ENCODE measurements at places on chromosomes 5 and 9.

GRCh38 chr5:59296317-59297264 is 596.9 kb downstream of the PDE4D start:
- DNase-seq = no peak

DNA sequence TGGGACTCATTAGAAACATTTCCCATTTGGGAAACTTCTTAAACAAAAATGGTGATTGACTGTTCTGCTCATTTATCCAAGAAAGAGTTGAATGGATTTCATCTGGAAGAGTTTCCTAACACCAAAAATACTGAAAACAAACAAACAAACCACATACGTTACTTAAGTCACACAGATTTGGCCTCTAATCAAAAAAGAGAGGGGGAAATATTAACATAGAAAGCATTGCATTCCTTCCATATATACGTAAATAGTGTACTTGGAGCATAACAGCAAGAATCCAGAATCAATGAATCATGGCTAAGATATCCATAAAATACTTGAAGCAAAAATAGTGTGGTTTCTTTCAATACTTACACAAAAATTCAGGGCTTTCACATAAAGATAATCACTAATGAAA is 189.8 kb upstream of the MAP3K1 start:
- no peak for DNase-seq

- no peak for DNase-seq
Measured at GRCh38 chr5:91469517-91470165, 86.5 kb upstream of the ARRDC3 start.

DNA sequence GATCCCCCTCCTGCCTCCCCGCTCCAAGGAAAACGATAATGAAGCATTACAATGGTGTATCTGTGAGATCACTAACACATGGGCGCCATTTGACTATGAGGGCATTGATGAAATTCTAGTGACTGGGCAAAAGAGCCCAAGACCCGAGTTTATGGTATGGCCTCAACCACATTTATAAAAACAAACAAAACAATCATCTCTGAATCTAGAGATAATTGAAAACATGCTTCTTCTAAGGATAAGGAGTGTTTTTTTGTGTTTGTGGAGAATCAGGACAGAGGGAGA is 100.9 kb upstream of the SEMA6A start:
- DNase-seq = no peak

- no peak for DNase-seq
Measured at GRCh38 chr9:129719135-129719534, 33.7 kb downstream of the PTGES start.

DNA sequence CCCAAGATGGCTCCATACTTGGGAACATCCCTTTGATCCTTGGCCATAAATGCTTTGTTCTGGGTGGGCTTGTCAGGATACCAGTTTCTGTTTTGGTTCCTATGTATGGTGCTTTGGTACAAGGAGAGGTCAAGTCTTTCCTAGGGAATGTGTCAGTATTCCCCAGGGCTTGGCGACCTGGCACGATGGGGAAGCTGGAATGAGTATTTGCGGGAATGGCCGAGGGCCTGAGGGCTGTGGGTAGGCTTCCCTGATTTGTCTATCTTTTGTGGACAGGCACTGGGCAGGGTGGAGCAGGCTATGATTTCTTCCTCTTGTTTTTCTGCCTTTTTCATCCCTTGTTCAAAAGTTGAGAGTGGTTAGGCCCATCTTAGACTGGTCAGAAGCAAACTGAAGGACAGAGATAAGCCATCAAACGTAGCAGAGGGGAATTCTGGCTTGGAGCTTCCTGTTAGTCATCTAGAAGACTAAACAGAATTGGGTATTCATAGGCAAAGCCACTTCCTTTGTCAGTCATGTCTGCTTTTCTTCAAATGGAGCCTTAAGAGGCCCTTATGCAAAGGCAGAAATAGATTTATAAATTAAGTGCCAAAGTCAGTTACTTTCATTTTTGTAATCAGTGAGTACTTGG is 13.7 kb downstream of the DOCK2 start:
- no peak for DNase-seq

DNA sequence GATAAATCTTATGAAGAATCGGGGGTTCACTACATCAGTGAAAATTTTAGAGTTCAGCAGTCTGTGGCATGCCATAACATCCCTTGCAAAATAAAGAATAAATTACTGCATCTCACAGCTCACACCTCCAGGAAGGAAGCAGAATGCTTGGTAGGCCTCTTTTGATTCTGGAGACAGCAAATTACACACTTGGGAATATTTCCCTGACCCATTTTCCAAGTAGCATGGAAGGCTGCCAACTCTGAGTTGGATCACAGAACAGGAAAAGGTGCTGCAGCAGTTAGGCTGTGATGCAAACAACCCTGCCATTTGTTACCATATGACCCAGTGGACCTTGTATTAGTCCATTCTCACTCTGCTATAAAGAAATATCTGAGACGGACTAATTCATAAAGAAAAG is 293.5 kb downstream of the ASTN2 start:
- no peak for DNase-seq

DNA sequence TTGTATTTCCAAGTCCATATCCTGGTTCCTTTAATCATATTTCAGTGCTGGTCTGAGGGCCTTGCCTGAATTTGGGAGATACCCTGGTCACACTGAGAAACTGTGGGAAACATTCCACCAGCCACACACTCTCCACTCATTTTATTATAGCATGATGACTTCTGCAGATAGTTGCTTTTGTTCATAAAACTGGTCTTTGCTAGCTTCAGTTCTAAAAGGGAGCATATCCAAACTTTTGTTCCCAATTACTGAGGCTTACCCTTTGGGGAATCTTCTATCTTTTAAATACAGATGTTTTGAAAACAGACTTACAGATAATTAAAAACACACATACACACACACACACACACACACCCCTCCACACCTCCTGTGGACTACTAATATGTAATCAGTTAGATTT is 21.0 kb downstream of the DMGDH start:
- DNase-seq = no peak

DNA sequence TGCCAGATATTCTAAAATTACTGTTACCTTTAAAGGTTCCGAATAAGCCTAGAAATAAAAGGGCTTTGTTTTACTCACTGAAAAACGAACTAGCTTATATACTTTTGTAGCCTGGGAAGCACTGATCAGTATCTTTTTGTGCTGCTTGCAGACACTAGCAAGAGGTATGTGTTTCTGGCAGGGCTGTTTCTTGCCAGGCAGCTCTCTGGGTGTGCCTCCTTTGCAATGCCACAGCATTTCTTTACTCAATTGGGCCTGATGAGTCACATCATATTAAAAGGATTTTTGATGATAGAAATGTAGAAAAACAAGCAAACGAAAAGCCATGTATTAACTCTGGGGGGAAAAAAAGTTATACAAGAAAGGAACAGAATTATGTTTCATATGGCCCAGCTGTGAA is 35.6 kb downstream of the CD180 start:
- DNase-seq = peak; percentile 73

- peak; percentile 25 for DNase-seq
Measured at GRCh38 chr9:114836769-114837168, 30.9 kb upstream of the TNFSF15 start.

GRCh38 chr5:64671678-64672077 is 18.6 kb upstream of the SHISAL2B start:
- no peak for DNase-seq

GRCh38 chr9:128254855-128255759 is 20.7 kb downstream of the GOLGA2 start:
- peak; percentile 55 for DNase-seq

GRCh38 chr5:80255431-80255810 is 427 bp downstream of the SERINC5 start:
- DNase-seq = peak; percentile 57

DNA sequence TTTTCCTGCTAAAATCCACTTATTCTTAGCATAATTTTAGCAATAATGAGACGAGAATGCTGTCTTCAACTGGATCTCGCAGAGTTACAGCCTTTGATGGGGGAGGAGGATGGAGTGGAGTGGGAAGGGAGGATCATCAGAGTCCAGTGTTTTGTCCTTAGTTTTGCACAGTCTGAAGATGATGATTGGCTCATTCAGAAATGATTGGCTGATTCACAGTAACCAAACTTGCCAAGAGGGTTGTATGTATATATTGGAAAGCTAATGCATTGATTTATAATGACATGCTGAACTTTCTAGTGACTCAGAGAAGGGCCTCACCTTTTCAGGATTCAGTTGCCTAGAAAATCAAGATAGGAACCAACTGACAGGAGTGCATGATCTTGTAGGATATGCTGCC is 448.0 kb downstream of the CCDC171 start:
- DNase-seq = no peak

- no peak for DNase-seq
Measured at GRCh38 chr5:123997462-123998215, 485.7 kb downstream of the CSNK1G3 start.

DNA sequence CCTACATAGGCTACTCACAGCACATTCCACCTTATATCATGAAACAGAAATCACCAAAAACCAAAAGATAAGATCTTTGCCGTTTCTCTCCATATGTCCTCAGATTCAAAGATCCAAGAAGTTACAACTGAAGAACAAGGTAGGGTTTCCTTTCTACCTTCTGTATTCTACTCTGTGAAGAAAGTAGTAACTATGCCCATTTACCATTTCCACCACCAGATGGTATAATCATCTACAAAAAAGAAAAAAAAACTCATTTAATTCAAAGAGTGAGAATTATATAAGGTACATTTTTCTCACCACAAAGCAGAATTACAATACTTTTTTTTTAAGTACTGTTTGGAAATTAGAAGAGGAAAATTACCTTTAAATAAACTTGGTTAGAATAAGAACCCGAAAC is 172.6 kb upstream of the PTGER4 start:
- no peak for DNase-seq

DNA sequence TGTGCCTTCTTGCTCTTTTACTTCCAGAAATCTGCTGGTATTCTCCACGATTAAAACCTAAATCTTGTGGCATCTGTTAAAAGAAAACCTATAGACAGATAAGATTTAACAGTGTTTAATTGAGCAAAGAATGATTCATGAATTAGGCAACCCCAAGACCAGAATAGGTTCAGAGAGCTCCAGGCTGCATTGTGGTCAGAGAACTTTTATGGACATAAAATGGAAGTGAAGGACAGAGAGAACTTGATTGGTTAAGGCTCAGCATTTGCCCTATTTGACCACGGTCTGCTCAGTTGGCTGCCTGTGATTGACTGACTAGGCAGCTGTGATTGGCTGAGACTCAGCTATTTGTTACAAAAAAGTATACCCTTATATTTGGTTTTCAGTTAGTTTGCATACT is 10.4 kb upstream of the SLC36A2 start:
- no peak for DNase-seq

- DNase-seq = no peak
Measured at GRCh38 chr9:133934482-133935232, 57.5 kb downstream of the VAV2 start.

- DNase-seq = peak; percentile 40
Measured at GRCh38 chr9:136847088-136847825, 2.0 kb upstream of the PHPT1 start.

DNA sequence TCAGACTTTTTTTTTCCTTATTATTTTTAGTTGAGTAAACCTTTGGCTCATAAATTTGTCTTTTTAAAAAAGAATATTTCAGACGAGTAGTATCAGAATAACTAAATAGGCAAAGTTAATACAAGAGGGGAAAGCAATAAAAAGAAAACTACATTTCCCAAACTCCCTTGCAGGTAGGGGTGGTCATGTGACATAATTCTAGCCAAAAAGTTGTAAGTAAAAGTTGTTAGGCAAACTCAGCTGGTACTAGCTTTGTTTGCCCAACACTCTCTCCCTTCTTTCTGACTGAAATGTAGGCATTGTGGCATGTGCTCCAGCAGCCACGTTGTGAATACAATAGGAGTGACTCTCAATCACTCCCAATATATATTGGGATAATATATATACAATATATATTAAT is 20.9 kb downstream of the GIN1 start:
- no peak for DNase-seq

DNA sequence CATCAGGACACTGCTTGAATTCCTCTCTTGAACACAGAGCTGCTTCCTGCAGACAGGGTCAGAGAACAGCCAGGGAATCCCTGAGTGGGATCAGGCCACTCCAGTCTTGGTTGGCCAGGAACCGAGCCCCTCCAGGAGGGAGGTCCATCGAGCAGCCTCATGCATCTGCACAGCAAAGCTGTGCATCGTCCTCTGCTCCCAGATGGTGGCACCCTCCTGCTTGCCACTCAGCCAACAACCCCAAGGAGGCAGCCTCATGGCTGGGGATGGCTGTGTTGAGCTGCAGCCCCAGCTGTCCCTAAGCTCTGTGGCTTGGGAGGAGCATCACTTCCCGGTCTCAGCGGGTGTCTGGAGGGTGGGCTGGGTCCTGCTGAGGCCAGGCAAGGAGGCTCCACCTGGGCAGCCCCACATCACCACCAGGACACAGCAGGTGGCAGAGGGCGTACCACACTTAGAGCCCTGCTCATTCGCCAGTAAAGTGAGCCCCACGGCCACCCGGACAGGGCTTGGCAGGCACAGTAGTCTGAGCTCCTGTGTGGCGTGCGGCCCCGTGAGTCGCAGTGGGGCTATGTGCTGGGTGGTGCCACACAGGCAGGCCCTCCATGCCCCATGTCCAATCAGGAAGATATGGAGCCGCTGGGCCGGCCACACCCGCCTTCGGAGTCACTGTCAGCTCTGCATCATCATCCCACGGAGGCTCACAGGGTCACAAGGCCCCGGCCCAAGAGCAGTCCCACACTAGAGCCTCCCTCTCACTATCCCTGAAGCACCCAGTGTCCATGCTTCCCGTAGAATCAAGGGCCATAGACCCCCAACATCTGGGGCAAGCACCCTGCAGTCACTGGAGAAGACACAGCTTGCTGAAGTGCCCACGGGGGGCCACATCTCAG is 11.9 kb downstream of the LPCAT1 start:
- DNase-seq = peak; percentile 15

DNA sequence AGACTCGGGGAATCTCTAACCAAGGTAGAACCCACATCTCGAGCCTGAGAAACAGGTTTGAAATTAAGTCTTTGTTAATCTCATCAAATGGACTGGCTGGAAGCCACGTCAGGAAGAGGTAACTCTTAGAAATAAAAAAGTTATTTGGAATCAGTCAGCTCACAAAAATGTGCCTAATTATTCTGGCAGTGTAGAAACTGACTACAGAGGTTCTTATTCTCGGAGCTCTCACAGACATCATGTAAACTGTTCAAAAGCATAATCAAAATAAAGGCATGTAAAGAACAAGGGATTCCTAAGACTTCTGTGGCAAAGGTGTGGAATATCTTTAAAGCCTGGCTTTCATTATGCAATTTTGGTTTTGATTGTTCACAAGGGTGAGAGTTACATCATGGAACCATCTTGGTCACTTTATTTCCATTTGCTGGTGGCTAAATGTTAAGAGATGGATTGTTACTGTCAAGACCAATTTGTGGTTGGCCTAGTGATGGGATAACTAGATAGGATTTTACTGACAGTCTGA is 85.1 kb downstream of the OTULIN start:
- DNase-seq = no peak
